Caki2 (cell line): ENCODE measurements at places on chromosomes 5 and 9. TPM values are rescaled to one million over a fixed set of nuclear protein-coding genes. Genes with fewer than 3 reads are reported as not detected.

- DNase-seq, result no peak
Observed at GRCh38 chr5:178349625-178350353, 117.2 kb upstream of the PHYKPL start.

DNA sequence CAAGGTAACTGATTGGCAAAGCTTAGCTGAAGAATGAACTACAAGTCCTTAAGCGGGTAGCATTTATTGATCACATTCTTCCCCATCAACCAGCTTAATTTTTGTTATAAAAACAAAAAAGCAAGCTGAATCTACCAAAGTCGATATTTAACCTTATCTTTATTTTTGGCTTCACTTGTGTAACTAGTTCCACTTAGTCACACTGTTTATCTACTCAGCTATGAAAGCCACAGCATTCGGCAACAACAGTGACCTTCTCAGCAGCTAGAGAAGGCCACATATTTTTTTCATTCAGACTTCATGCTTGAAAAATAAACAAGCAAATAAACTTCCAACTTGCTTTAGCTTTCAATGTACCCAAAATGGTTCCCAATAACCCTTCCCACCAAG lies 69.4 kb downstream of the KLHL3 start:
- DNase-seq, result no peak

Gene DNM1
- 15.3 and 22.3 TPM in 2 replicates for total RNA-seq

Gene FBP1
- total RNA-seq, result not detected in 2 replicates

Gene CCL28
- 4.8 and 8.2 TPM in 2 replicates for total RNA-seq

- peak; percentile 10 for DNase-seq
Observed at GRCh38 chr9:81002242-81002641, 687.1 kb downstream of the TLE1 start.

GRCh38 chr9:93301911-93302541 lies 118.1 kb downstream of the WNK2 start:
- no peak for DNase-seq

Gene EQTN
- total RNA-seq, result not detected in 2 replicates

DNA sequence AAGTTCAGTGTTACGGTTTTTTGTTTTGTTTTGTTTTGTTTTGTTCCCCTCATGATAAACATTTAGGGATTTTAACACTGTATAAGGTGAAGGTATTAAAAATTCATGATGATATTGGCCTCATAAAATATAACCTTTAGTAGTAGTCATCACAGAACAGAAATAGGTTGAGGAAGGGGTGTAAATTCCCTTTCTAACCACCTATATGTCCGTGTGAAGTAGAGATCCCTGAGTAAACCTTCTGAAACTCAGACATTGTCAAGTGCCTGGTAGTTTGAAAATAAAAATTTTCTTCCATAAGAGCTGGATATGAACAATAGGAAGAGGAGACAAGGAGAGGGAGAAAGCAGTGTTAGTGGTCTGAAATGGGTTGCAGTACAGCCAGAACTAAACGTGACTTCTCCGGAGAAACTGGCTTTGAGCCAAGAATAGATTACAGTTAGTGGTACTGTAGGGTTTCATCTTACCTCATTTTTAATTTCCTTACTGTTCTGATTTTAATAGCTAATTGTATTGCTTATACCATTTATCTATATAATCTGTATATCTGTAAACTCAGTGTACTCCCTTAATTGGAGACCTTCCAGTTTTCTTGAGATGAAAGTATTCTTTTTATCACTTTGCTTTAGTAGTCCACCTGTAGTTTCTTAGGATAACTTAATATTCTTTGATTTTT lies 18.3 kb downstream of the UGCG start:
- DNase-seq, result no peak

- DNase-seq, result no peak
Observed at GRCh38 chr9:100573655-100574260, 4.1 kb upstream of the CAVIN4 start.

GRCh38 chr9:131078427-131079366 lies 17.6 kb upstream of the AIF1L start:
- no peak for DNase-seq
